ENCODE measurements at places on chromosomes 16 and 17.

DNA sequence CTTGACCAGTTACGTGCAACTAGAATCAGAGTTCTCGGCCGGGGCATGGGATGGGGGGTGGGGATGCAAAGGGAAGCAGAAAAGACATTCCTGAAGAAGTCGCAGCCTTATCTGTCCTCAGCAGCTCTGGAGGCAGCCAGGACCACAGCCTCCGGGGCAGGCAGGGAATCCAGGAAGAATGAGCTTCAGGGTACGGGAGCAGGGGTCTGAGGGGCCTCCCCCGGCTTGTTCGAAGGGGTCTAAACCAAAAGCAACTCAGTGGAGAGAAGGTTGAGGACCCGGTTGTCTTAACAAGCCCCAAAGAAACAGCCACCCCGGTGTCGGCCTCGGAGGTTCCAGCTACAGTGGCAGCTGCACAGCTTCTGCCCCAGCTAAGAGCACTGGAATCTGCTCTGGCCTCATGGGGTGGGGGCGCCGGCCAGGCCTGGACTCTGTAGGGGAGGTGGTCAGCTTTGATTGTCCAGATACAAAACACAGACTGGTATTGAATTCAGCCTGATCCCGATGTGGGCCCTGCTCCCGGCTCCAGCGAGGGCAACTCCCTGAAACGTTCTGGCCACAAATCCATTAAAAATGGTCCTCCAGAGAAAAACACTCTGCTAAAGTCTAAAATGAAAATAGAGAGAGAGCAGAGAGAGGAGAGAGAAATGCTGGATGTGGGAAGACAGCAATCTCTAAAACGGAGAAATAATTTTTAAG lies 7.7 kb downstream of the HOXB4 start:
- no peaks in the 10 kb centered on the region for H3K36me3 ChIP-seq
- no peak overlapping the region for H3K4me3 ChIP-seq
- no peak for DNase-seq
- peaks cover 9% of the 10 kb centered on the region for H3K27me3 ChIP-seq

GRCh38 chr17:42608305-42609181 lies 631 bp downstream of the RETREG3 start:
- DNase-seq = peak; percentile 40
- peaks cover 59% of the 10 kb centered on the region for H3K4me1 ChIP-seq
- no peaks in the 10 kb centered on the region for H3K27me3 ChIP-seq
- H3K4me3 ChIP-seq = peak overlapping the region; percentile 100
- H3K36me3 ChIP-seq = peaks cover 48% of the 10 kb centered on the region
- H3K27ac ChIP-seq = peak overlapping the region; percentile 99

- peak overlapping the region; percentile 82 for H3K27ac ChIP-seq
- no peaks in the 10 kb centered on the region for H3K27me3 ChIP-seq
- DNase-seq = no peak
- peaks cover 23% of the 10 kb centered on the region for H3K36me3 ChIP-seq
- H3K4me3 ChIP-seq = peak overlapping the region; percentile 61
Measured at GRCh38 chr17:80861418-80861815, 130.2 kb upstream of the CHMP6 start.

DNA sequence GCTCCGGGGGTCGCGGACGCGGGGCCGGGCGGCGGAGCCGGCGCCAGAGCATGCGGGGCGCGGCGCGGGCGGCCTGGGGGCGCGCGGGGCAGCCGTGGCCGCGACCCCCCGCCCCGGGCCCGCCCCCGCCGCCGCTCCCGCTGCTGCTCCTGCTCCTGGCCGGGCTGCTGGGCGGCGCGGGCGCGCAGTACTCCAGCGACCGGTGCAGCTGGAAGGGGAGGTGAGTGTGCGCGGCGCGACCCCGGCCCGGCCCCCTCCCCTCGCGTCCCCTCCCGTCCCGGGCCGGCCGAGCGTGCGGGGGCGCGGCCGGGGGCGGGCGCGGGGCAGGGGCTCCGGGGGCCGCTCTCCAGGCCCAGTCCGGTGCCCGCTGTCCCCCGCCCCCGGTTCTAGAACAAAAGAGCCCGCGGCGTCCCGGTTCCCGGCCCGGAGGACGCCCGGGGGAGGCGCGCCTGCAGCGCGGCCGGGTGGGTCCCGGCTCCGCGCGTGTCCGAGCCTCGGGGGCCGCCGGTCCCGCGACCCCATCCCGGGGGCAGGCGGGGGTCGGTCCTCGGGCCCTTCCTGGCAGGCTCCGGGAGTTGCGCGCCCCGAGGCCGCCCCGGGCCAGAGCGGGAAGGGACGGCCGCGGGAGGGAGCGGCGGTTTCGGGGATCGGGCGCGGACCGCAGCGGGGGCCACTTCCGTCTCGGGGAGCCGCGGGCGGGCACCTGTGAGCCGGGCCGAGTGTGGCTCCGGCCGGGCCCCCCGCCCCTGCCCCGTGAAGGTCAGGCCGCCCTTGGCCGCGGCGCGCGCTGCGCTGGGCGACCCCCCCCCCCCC lies 563 bp downstream of the METRNL start:
- H3K4me3 ChIP-seq = no peak overlapping the region
- H3K4me1 ChIP-seq = peaks cover 21% of the 10 kb centered on the region
- no peaks in the 10 kb centered on the region for H3K36me3 ChIP-seq
- H3K27ac ChIP-seq = no peak overlapping the region
- no peaks in the 10 kb centered on the region for H3K27me3 ChIP-seq

DNA sequence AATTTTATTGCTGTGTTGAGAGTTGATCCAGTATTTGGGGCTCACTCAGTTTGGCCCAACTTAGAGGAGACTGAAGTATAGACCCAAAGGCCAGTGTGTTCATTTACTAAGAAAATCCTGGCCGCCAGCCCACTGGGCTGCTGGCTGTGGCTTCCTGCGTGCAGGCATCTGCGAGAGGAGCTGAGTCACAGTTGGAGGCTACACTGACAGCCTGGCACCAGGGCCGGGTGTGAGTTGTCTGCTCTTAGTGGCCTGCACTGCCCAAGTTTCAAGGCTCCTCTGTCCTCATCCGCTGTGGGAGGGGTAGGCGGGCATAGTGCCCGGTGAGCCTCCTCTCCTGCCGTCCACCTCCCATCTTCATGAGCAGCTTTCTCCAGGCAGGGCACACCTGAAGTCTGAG lies 54.2 kb downstream of the PLD6 start:
- H3K36me3 ChIP-seq = peaks cover 80% of the 10 kb centered on the region
- DNase-seq = no peak
- H3K4me1 ChIP-seq = peaks cover 37% of the 10 kb centered on the region
- no peak overlapping the region for H3K4me3 ChIP-seq

DNA sequence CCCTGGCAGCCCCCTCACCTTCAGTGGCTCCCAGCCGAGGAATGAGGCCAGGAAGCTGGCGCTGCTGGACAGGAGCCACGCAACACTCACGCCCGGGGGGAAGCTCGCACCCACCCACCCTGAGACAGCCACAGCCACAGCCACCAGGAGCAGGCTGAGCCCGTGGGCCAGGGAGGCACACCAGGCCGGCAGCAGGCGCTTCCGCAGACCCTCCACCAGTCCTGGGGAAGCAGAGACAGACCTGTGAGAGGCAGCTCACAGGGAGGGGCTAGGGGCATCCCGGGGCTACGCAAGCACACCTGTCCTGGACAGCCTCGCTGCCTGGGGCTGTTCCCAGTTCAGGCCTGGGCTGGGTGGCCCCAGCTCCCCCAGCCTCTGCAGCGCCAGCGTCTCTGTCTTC lies 41.9 kb downstream of the PKD1 start:
- no peaks in the 10 kb centered on the region for H3K4me1 ChIP-seq
- DNase-seq = no peak
- H3K36me3 ChIP-seq = peaks cover 24% of the 10 kb centered on the region

DNA sequence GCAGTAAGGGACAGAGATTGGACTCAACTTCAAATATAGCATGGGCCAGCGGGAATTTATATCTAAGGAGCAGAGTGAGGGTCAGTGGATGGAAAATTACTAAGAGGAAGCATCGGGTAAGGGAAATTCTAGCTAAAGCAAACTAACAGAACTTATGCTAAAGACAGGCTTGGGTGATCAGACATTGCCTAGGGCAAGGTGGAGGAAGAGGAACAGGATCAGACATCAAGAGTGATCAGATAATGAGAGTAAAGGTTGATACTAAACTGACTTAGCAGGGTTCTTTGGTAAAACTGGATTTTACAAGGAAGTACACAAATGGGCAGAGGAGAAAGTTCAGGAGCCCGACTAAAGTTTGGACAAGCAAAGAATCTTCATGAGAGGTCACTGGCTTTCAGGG lies 86.3 kb upstream of the TOM1L1 start:
- H3K4me3 ChIP-seq = no peak overlapping the region
- no peaks in the 10 kb centered on the region for H3K36me3 ChIP-seq
- H3K4me1 ChIP-seq = no peaks in the 10 kb centered on the region
- no peak overlapping the region for H3K27ac ChIP-seq

- H3K36me3 ChIP-seq = no peaks in the 10 kb centered on the region
- H3K4me3 ChIP-seq = no peak overlapping the region
- peaks cover under 1% of the 10 kb centered on the region for H3K4me1 ChIP-seq
- no peak for DNase-seq
- H3K27me3 ChIP-seq = no peaks in the 10 kb centered on the region
- no peak overlapping the region for H3K27ac ChIP-seq
Measured at GRCh38 chr17:78472035-78472905, 93.8 kb downstream of the PGS1 start.

DNA sequence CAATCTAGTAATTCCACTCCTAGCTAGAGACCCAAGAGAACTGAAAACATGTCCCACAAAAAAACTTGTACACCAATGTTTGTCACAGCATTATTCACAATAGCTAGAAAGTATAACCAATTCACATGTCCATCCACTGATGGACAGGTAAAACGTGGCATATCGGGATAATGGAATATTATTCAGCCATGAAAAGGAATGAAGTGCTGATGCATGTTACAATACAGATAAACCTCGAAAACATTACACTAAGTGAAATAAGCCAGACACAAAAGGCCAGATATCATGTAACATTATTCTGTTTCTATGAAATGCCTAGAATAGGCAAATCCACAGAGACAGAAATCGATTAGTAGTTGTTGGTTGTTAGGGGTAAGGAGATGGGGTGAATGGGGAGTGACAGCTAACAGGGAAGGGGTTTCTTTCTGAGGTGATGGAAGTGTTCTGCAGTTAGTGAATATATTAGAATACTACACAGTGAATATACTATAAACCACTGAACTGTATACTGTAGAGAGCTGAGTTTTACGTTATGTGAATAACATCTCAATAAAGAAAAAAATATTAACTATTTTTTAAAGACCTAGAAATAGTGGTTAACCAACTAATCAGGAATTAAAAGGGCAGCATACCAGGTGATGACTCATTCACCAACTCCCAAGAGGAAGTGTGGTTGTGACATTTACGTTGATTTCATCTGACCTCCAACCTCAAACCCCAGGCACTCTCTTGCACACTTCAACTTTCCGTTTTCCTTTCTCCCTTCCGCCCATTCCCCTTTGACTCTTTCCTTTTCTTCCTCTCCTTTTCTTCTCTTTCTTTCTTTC lies 48.6 kb downstream of the GAS7 start:
- no peak for DNase-seq
- H3K4me1 ChIP-seq = peaks cover 57% of the 10 kb centered on the region
- no peak overlapping the region for H3K4me3 ChIP-seq
- peak overlapping the region; percentile 55 for H3K27ac ChIP-seq
- no peaks in the 10 kb centered on the region for H3K36me3 ChIP-seq
- H3K27me3 ChIP-seq = no peaks in the 10 kb centered on the region

GRCh38 chr17:29190592-29191207 lies 10.5 kb upstream of the MYO18A start:
- no peak overlapping the region for H3K4me3 ChIP-seq
- H3K27ac ChIP-seq = no peak overlapping the region
- H3K4me1 ChIP-seq = peaks cover 5% of the 10 kb centered on the region
- no peaks in the 10 kb centered on the region for H3K36me3 ChIP-seq
- peaks cover 6% of the 10 kb centered on the region for H3K27me3 ChIP-seq

- no peak overlapping the region for H3K4me3 ChIP-seq
- no peaks in the 10 kb centered on the region for H3K27me3 ChIP-seq
- no peak overlapping the region for H3K27ac ChIP-seq
- peaks cover 56% of the 10 kb centered on the region for H3K4me1 ChIP-seq
- H3K36me3 ChIP-seq = peaks cover 1% of the 10 kb centered on the region
Measured at GRCh38 chr17:27491713-27492190, 35.5 kb downstream of the KSR1 start.

GRCh38 chr16:49484451-49484849 lies 110.8 kb downstream of the C16orf78 start:
- H3K27me3 ChIP-seq = no peaks in the 10 kb centered on the region
- H3K27ac ChIP-seq = no peak overlapping the region
- no peaks in the 10 kb centered on the region for H3K36me3 ChIP-seq

- no peaks in the 10 kb centered on the region for H3K36me3 ChIP-seq
- H3K4me3 ChIP-seq = no peak overlapping the region
- no peak for DNase-seq
- no peaks in the 10 kb centered on the region for H3K4me1 ChIP-seq
- H3K27ac ChIP-seq = no peak overlapping the region
Measured at GRCh38 chr17:12492450-12492849, 173.2 kb upstream of the MYOCD start.

GRCh38 chr16:56915336-56916119 lies 16.4 kb upstream of the HERPUD1 start:
- peaks cover 23% of the 10 kb centered on the region for H3K4me1 ChIP-seq
- H3K4me3 ChIP-seq = no peak overlapping the region
- peak overlapping the region; percentile 81 for H3K27ac ChIP-seq
- peaks cover 3% of the 10 kb centered on the region for H3K27me3 ChIP-seq
- DNase-seq = no peak

- peak overlapping the region; percentile 14 for H3K27ac ChIP-seq
- H3K27me3 ChIP-seq = no peaks in the 10 kb centered on the region
- peaks cover 14% of the 10 kb centered on the region for H3K36me3 ChIP-seq
- H3K4me3 ChIP-seq = no peak overlapping the region
- H3K4me1 ChIP-seq = peaks cover 14% of the 10 kb centered on the region
Measured at GRCh38 chr17:45038728-45039634, 12.5 kb downstream of the DCAKD start.

DNA sequence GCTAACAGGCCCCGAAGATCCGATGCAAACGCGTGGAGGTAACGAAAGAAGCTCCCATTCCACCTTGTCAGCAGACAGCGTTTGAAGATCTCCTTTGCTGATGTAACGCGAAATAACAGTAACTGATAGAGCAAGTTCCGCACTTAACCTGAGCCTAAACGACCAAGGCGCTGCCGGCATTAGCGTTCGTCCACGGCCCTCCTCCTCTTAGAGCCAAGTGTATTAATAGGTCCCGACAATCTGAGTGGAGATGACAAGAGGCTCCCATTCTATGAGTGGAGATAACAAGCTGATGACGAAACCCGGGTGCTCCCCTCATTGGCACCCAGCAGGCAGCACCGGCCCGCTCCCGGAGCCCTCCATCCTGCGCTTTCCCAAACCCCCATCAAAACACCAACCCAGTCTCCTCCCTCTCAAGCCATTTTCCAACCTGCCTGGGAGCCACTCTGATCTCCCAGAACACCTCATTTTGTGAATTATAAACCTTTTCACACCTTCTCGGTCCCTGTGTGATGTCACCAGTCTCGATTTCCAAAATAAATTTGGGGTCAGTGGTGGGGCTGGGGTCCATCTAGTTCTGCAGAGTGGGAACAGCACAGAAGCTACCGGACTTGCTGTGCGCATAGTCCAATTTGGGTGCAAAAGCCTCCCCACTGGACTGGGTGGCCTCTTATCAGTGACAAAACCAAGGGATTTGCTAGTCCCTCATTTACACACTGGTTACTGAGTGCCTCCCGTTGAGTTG lies 35.4 kb upstream of the ARL4D start:
- peak overlapping the region; percentile 43 for H3K4me3 ChIP-seq
- no peaks in the 10 kb centered on the region for H3K27me3 ChIP-seq
- no peaks in the 10 kb centered on the region for H3K36me3 ChIP-seq
- H3K27ac ChIP-seq = peak overlapping the region; percentile 34
- peaks cover 57% of the 10 kb centered on the region for H3K4me1 ChIP-seq
- no peak for DNase-seq

Data from naive thymus-derived CD8-positive, alpha-beta T cell (primary cell).